ENCODE measurements at places on chromosomes 1 and 21.

DNA sequence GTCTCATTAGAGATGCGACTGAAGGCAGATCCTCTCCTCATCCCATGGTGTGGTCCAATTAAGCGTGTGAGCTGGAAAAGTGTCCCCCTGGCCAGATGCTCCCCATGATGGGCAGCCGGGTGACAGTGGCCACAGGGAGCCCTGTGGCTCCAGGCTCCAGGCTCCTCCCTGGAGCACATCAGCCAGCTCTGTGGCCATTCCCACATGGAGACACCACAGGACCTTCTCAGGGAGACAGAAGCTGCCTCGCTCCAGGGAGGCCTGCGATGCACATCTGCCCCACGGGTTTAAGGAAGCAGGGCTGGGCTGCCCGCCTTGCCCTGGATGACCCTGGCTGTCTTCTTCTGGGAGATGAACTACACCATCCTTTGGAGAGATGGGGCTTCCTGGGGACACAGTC lies 99.9 kb upstream of the TLR5 start:
- no peak for DNase-seq

DNA sequence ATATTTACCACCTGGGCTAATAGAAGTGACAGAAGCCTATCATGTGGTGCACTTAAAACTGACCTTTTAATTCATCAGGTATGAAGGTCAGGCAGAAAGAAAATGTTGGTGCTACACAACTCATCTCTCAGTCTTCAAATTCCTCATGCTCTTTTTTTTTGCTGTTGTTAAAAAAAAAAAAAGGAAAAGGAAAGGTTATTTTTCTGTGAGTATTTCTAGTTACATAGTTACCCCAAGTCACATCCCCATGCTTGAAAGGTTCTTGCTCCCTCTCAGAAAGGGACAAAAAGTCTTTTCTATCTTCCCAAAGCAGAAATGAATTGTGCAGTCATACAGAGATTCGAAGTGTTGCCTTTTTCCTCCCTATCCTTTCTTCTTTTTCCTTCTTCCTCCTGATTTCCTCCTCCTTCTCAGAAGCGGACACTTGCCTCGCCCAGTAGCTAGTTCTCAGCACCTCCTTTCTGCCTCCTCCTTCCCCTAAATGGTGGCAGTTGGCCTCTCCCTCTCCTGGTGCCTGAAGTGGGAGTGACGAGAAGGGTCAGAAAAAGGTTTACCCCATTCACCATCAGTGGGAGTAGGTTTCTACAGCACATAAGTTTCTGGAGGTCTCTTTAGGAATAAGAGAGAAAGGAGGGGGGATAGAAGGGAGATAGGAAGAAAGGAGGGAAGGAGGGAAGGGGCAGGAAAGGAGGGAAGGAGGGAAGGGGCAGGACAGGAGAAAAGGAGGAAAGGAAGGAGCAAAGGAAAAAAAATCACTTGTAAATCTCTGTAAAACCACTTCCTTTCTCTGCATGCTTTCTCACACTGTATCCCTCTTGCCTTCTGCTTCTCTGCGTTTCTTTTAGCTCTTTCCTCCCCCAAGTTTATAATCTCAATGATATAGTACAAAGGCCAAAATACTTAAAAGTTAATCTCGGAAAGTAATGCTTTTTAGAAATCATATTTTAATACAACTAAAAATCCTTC lies 20.4 kb upstream of the C1orf105 start:
- DNase-seq = no peak

- peak; percentile 34 for DNase-seq
Measured at GRCh38 chr1:213041443-213041842, 9.6 kb upstream of the RPS6KC1 start.

DNA sequence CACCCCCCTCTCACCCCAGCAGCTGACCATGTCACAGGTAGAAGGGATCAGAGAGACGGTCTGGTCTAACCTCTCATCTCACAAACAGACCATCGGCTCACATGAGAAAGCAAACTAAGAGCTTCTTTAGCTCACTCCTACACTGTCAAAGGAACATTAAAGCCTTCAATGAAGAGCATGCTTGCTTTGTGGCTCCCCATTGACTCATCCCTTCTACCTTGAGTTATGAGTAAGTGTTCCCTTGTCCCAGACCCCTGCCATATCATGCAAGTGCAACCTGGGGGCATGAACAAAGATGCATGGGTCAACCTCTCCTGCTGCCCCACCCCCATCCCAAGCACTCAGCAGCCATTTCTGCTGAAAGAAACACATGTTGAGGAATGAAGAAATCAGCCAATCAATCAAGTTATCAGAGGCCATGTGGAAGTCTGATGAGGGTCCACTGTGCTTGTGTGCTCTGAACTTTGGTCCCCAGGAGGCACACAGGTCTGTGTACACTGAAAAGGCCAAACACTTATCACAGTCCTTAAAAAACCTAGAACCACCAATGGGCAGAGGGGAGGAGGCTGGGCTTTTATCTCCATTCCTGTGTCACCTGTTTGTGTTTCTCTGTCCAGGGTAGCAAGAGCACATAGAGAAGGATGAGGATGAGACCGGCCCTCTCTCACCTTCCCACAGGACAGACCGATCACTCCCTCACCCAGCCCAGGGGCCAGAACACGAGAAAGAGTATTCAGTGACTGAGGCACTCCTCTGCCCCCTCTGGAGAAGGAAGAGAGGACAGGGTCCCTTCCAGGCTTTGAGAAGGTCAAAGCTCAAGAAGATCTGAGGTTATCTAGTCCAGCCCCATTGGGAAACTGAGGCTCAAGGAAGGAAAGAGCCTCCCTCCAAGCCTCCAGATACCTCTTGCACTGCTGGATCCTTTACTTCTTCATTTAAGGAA lies 9.5 kb downstream of the ETNK2 start:
- DNase-seq = no peak

DNA sequence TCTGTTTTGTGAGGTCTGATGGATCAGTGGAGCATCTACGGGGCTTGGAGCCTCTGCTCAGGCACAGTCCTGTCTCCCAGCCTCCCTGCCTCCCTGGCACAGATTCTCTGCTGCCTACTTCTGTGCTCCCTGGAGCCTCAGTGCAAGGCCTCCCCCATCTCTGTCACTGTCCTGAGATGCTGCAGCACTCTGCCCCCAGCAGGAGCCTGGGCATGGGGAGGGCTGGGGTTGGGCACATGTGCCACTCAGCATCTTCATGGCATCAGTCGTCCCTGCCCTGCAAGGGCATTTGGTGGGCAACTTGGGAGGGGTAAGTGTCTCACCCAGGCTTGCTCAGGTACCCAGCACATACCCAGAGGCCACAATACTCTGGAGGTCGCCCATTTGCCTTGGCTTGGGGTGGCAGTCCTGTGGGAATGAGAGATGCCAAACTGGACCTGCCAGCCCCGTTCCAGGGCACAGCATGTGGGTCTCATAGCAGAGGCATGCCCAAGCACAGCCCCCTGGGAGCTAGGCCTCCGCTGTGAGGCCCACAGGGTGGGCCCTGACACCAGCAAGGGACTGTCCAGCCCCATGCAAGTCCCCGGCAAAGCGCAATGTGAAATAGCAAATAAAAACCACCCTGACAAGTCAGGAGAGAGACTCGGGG lies 28.7 kb downstream of the PADI3 start:
- no peak for DNase-seq

GRCh38 chr1:180540697-180541594 lies 17.8 kb upstream of the OVAAL start:
- DNase-seq = peak; percentile 43

- DNase-seq = no peak
Measured at GRCh38 chr1:209012443-209013196, 570.9 kb upstream of the CAMK1G start.

Measured in fibroblast of the aortic adventitia (primary cell).